ENCODE measurements at places on chromosomes 13 and 19.
A peak's percentile ranks its signal among the peaks of the same experiment; 100 is the strongest.

- no peak for DNase-seq
Observed at GRCh38 chr13:40562975-40563349, 103.5 kb downstream of the FOXO1 start.

GRCh38 chr13:113413178-113413897 lies 40.0 kb downstream of the ADPRHL1 start:
- no peak for DNase-seq

DNA sequence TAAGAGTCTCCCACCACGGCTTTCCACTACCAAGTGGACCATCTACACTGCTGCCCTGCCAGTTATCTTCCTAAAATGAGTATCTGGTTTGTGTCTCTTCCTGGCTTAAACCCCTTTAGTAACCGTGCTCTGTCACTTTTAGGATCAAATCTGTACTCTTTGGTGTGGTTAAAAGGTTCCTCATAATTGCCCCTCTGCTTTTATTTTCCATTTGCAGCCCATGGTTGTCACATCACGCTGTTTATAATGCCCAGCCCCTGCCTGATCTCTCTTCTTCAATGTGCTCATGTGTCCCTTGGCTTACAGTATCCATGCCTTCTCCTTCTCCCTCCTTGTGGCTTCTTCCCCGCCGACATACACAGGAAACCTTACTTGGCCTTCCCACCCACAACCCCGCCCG lies 100.1 kb downstream of the DGKH start:
- no peak for DNase-seq

DNA sequence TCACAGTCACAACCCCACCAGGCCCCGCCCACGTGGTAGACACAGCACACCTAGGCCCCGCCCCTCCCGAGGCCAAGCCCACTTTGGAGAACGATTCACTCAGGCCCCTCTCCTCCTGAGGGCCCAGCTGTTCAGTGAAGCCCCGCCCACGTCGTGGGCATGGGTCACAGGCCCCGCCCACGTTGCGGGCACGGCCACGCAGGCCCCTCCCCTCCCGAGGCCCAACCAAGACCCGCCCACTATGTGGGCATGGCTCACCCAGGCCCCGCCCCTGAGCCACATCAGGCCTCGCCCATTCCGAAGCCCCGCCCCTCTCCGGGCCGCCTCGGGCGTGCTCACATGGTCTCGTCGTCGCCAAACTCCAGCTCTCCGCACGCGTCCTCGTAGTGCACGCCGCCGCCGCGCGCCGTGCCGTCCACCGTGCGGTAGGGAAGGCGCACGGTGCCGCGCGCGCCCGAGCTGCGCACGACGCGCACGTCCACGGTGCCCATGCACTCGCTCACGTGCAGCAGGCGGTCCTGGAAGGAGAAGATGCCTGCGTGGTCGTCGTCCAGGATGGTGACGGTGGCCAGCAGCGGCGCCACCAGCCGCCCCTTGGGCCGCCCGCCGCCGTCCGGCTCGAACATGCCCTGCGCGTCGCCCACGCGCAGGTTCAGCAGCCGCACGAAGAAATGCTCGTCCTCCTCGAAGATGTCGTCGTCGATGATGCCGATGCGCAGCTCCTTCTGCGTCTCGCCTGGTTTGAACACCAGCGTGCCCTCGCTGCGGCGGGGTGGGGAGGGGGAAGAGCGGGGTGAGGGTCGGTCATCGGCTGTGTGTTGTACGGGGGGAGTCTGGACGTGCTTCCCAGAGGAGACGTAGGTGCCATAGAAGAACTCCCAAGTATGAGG lies 24.0 kb downstream of the SLC8A2 start:
- peak; percentile 98 for DNase-seq

DNA sequence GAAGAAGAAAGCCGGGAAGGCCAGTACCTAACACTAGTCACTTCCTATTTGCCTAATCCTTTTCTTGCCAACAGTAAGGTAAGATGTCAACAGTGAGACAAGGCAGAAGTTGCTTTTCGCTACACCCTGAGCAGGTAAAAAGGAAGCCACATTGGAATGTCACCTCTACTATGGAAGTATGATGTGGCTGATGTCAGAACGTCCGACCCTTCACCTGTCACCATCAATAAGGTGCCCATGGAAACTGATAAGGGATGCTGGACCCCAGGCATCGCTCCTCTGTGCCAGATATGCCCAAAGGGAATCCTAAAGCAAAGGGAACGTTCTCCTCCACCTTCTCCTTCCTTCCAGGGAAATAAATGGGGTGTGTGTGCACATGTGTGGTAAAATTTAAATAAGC lies 34.3 kb downstream of the COL4A1 start:
- DNase-seq, result no peak

- no peak for DNase-seq
Observed at GRCh38 chr19:15587663-15588062, 27.4 kb upstream of the CYP4F8 start.

DNA sequence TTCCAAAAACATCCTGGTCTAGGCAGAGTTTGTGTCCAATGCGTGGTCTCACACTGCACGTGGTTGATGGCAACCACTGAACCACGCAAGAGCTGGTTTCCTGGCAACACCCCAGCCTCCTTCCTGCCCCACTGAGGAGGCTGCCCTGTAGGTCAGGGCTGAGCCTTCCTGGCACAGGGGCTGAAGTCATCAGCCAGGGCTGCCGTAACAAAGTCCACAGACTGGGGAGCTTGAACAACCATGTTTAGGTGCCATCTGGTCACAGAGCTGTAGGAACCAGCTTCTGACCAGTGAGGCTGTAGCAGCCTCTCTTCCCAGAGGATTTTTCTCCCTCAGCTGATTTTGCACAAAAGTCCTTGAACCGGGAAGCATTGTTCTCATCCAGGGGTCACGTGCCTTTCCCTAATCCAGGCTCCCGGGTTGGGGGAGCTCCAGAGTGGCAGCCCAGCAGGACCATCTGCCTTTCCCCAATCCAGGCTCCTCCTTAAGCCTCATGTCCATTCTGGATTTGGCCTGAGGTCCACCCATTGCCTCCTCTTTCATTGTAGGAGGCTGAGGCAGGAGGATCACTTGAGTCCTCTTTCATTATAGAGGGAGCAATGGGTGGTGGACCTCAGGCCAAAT lies 53.9 kb downstream of the CHST8 start:
- peak; percentile 25 for DNase-seq

DNA sequence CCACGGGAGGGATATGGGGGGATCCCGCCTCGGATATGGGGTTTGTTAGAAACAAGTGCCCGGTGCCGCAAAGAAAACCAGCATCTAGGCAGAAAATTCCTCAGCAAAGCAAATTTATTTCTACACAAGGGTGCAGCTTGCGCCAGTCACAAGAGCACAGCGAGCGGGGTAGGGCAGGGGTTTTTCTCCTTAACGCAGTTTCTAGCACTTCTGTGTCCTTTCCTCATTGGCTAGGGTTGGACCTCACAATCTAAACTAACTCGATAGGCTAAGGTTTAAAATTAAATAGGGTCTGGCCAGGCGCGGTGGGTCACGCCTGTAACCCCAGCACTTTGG lies 595 bp downstream of the ZNF440 start:
- DNase-seq, result peak; percentile 6

DNA sequence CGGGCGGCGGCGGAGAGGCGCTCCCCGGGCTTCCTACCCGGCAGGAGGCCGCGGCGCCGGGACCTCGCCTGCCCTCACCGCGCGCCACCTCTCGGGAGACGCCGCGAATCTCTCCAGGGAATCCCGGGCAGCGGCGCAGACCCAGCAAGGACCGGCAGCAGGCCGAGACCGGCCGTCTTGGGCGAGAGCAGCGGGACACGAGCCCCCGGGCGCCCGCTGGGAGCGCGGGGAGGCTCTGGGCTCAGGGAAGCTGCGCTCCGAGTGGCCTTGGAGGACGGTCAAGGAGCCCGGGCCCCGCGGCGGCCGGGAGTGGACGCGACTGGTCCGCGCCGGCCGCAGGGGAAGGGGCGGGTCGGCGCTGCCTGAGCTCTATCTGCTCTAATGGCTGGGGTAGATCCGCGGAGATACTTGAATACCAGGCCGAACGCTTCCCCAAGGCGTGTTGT lies 14.7 kb downstream of the CDX2 start:
- DNase-seq, result no peak

DNA sequence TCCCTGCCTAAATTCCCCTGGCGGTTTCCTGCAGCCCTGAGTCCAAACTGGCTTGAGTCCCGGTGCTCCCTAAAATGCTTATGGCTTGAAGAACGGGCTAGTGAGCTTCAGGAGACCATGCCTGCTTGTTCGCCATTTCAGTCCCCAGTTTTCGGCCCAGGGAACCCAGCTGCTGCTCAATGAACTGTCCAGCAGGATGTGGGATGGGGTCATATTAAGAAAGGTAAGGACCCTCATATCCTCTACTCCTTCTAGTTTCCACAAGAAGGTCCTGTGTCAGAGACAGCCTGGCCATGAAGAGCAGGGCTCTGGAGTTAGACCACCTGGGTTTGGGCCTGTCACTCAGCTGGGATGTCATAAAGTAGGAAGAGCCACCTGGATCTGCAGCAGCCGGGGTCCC lies 17.0 kb upstream of the SPC24 start:
- DNase-seq, result no peak

GRCh38 chr19:7868671-7869452 lies 5.3 kb downstream of the PRR36 start:
- DNase-seq, result no peak

GRCh38 chr19:58569191-58569942 lies 3.8 kb downstream of the MZF1 start:
- no peak for DNase-seq

DNA sequence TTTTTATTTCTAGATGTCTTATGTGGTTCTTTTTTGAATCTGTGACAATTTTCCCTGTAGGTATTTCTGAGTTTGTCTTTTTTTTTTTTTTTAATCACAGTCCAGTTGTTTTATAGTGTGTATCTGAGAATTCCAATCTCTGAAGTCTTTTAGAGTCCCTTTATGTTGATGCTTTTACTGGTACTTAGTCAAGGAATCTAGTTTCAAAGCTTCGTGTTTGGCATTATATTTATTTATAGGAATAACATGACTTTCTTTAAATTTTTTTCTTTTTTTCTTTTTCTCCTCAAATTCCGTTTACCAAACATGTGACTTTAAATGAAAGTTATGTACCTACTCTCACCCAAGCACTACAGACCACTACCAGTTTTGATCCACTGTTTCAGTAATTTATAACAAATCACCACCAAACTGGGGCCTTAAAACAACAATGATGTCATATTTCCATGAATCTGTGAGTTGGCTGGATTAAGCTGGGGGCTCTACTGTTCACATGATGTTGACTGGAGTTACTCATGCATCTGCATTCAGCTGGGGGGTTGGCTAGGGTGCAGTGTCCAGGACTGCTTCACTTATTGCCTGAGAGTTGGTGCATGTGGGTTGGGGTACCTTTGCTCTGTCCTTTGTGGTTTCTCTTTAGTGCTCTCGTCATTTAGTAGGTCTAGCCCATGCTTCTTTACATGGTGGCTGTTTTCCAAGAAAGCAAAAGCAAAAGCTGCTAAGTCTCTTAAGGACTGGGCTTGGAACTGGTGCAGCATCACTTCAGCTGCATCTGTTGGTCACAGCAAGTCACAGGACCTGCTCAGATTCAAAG lies 22.3 kb downstream of the KCTD4 start:
- no peak for DNase-seq

- no peak for DNase-seq
Observed at GRCh38 chr13:83601539-83601938, 280.7 kb downstream of the SLITRK1 start.

All from NCI-H1417 (cell line).